Amniotic epithelial cell (primary cell): ENCODE measurements at places on chromosomes 6 and 20.

GRCh38 chr6:106056060-106056745 lies 29.9 kb upstream of the PRDM1 start:
- no peak for DNase-seq

GRCh38 chr6:13397359-13398068 lies 69.2 kb upstream of the TBC1D7 start:
- no peak for DNase-seq

DNA sequence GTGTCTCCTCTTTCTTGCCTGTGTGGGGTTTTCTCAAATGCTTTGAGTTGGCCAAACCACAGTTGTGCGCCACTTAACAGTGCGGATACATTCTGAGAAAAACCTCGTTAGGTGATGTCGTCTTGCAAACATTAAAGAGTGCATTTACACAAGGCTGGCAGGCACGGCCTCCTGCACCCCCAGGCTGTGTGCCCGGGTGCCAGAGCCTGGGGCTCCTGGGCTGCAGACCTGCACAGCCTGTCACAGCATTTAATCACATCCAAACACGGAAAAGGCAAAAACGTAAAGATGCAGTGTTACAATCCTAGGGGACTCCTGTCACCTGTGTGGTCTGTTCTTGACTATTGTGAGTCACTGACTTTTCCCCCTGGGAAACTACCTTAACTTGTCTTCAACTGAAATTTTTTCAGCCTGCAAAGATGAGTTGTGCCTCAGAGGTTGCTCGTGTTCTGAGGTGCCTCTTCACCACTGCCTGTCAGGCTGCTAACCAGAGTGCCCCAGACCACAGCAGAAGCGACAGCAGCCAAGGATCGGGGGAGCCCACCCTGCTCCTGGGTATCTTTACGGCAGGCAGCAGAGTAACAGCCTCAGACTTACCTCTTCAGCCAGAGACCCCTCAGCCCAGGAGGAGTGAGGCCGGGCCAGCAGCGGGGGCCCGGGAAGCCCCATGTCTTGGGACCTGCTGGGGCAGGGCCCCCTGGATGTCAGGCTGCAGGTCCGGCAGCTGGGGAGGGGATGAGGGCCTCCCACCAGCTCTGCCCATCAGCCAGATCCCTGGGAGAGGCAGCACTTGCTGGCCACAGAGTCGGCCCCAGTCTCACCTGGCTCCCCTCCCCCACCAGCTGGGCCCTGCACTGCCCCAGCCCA lies 683 bp upstream of the C20orf204 start:
- DNase-seq, result no peak

- no peak for DNase-seq
Measured at GRCh38 chr6:32167761-32168262, 3.4 kb downstream of the EGFL8 start.

GRCh38 chr6:28542440-28543296 lies 17.0 kb downstream of the GPX5 start:
- DNase-seq, result peak; percentile 87
